Retina (tissue), 1 donor: ENCODE measurements at places on chromosomes 11 and 22.

GRCh38 chr11:33879375-33879774, 12.5 kb downstream of the LMO2 start:
- no peak for DNase-seq

GRCh38 chr22:31210556-31211421, 1.3 kb upstream of the LIMK2 start:
- DNase-seq: peak; percentile 39

- peak; percentile 77 for DNase-seq
Measured at GRCh38 chr11:115501893-115502589, 2.2 kb downstream of the CADM1 start.

DNA sequence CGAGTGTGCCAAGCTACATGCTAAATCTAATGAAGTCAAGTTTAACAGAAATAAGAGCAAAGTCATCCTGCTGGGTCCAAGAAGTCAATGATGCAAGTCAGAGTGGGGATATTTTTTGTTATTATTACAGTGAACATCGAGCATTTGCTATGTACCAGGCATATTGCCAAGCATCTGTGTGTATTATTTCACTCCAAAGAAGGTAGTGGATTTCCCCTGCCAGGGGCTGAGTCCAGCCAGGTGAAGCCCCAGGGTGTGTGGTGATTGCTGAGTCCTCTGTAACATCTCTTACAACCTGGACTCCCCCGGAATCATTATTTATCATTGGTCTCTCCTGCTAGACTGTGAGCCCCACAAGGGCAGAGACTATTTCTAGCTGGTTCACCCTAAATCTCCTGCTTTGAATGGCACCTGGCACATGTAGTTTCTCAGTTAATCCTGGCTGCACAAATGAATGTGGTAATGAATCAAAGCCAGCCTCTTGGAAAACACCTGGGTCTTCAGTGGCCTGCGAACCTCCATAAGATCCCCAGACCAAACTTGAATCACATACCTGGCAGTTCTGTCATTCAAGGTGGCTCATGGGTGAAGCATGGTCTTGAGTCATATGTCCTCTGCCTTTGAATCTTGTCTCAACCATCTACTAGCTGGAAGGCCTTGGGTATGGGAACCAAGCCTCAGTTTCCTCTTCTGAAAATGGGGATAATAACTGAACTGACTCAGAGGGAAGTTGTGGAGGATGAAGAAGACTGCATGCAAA, 549.2 kb downstream of the MIAT start:
- no peak for DNase-seq

GRCh38 chr11:119803139-119803538, 74.1 kb upstream of the NECTIN1 start:
- DNase-seq: no peak

DNA sequence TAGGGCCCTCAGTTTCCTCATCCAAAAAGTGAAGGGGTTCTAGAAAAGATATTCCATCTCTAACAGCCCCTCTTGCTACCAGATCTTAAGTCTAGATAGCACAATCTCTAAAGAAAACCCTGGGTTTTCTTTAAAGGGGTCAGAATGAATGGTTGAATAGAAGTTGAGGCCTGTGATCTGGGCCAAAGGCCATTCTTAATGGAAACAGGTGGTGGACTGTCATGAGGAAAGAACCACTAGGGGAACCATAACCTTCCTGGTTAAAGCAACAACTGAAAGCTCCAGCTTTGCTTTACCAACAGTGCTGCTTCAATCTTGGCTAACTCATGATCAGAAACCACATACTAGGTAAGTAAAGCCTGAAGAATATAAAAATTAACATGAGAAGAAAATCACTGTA, 1.8 kb downstream of the CELF1 start:
- no peak for DNase-seq

DNA sequence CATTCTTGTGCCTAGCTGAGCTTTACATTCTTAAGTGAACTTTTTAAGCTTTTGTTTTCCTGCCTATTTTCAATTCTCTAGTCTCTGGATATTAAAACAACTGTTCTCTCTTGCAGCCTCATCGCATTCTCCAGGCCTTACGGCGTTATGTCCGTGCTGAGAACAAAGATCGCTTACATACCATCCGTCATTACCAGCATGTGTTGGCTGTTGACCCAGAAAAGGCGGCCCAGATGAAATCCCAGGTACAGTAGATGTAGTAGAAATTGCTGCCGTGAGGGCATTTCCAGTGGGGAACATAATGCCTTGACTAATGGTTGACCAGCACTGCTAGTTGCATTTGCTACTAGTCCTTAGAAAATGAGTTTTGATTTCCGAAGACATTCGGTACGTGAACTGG, 29.7 kb upstream of the ST14 start:
- DNase-seq: no peak

GRCh38 chr11:7364660-7365059, 113.0 kb downstream of the SYT9 start:
- no peak for DNase-seq

DNA sequence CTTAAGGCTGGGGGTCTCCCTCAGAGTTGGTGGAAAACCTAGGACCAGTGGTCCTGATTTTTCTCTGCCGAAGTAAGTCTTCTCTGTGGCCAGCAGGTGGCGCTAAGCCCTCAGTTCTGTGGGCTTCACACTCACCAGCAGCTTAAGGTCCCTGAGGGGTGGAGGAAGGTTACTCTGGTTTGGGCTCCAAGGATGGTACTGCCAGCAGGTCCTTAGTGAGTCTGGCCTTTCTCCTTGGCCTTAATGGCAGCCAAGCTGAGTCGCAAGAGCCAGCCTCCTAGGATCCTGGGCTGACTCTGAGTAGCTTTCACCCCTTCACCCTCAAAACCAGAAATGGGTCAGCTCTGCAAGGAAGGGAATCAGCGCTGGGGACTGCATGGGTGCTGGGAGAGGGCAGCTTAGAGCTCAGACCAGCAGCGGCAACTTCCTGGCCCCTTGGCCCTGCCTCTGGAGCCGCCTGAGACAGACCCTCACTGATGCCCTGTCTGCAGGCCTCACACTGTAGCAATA, 4.4 kb downstream of the KCNJ11 start:
- DNase-seq: peak; percentile 78

GRCh38 chr11:57467508-57468157, 7.3 kb downstream of the RTN4RL2 start:
- no peak for DNase-seq

GRCh38 chr11:8772571-8773519, 90.3 kb downstream of the RPL27A start:
- no peak for DNase-seq

GRCh38 chr22:43883012-43883661, 8.7 kb downstream of the PNPLA5 start:
- DNase-seq: peak; percentile 49

DNA sequence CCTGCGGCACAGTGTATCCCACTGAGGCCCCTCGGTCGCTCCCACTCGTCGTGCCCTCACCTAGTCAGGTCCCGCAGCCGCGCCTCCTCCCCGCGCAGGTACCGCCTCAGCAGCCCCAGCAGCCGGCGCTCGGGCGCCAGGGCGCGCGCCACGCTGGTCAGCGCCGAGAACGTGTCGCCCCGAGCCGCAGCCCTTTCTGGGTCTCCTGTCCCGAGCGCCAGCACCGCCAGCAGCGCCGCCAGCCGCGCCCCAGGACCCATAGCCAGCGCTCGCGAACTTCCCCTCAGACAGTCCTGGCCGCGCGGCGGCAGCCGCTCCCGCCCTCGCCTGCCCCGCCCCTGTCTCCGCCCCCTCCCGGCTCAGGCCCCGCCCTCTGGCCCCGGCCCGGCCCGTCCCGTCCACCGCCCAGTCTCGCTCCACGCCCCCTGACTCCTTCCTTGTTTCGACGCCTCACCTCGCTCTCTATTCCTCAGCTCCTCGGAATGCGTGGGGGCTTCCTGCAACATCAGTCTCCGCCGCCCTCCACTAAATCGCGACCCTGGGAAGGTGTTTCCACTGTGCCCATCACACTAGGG, at the start of gene P4HA3:
Gene P4HA3, minus strand, starts transcription at position 289 of the 575 bp plus-strand sequence. Its CDS starts 29 bp downstream, at position 260.
- DNase-seq: peak; percentile 56

GRCh38 chr22:37185646-37186227, 2.3 kb downstream of the C1QTNF6 start:
- no peak for DNase-seq

- DNase-seq: no peak
Measured at GRCh38 chr22:47808886-47809620, 1046.6 kb downstream of the TBC1D22A start.

- peak; percentile 98 for DNase-seq
Measured at GRCh38 chr11:113314389-113315301, at the start of gene TTC12. TSS of gene TTC12 (plus strand) at chr11:113314583. CDS start at chr11:113316258, 1,675 bp downstream.

DNA sequence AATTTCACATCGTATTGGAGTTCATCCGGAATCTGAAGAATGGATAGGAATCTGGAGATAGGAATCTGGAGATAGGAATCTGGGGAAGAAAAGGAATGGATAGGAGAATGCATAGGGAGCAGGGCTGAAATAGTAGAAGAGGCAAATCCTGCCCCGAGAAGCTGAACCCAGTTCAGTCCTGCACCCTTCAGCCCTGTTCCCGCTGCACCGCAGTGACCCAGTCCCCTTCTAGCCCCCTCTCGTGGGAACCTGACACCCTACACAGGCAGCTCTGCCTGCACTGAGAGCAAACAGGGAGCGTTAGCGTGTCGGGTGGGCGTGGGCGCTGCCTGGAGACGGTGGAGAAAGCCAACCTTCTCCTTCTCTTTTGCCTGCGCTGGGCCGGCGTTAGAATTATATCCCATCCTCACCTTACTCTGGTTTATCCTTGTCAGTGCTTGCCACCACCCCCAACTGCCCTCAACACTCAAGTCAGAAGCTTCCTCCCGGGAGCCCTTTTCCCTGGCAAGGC, 1.0 kb upstream of the CCKBR start:
- peak; percentile 79 for DNase-seq

DNA sequence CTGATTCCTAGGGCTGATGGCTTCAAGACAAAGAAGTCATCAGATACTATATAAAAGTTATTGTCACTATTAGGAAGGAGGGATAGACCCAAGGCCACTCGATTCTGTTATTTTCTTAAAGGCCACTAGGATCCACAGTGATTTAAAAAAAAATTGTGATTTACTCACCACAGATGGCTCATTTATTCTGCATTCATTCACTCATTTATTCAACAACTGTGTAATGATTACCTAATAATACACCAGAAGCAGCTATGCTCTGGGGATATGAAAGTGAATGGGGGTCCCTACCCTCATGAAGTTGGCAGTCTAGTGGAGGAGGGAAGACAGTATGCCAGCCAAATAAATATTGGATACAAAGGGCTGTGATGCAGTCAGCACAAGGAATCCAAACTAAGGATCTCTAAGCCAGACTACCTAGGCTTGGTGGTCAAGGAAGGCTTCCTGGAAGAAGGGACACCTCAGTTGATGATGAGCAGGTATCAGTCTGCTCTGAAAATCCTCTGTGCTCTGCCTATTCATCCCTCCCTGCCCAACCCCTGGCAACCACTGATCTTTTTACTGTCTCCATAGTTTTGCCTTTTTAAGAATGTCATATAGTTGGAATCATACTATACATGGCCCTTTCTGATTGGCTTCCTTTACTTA, 110.5 kb downstream of the NAT10 start:
- DNase-seq: no peak

DNA sequence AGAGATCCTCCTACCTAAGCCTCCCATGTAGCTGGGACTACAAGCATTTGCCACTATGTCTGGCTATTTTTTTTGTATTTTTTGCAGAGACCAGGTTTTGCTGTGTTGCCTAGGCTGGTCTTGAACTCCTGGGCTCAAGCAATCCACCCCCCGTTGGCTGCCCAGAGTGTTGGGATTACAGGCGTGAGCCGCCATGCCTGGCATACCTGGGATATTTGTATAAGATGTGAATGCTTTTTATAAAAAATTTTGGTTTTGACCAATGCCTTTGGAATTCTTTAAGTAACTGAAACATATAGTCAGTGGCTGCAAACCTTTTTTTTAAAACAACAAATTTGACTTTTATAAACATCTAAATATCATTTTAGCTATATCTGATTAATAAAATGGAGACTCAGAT, 42.4 kb downstream of the ADAMTS8 start:
- no peak for DNase-seq

GRCh38 chr11:83152264-83152663, 4.7 kb upstream of the PCF11 start:
- no peak for DNase-seq

DNA sequence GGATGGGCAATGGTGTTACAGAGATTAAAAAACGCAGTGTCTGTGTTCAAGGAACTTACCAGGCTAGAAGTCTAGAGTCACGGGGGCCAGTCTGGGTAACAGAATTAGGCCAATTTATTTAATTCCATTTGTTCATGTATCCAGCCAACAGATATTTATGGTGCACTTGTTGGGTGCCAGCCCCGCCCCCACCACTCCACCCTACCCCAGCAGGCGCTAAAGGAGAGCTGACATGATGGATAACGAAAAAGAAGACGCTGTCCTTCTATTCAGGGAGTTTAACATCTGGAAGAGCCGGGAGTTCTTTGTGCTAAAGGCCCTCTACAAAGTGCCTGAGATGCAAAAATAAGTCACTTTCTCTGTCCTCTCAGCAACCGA, 1.1 kb upstream of the BMAL1 start:
- no peak for DNase-seq
